Posterior vena cava (tissue), 2 donors: ENCODE measurements at places on chromosomes 3 and 15. TPM values are rescaled to one million over a fixed set of nuclear protein-coding genes. Genes with fewer than 3 reads are reported as not detected.

- no peak for DNase-seq
Observed at GRCh38 chr3:44045476-44046275, 196.0 kb upstream of the TOPAZ1 start.

GRCh38 chr3:187920913-187921312, 175.6 kb upstream of the BCL6 start:
- no peak for DNase-seq

- DNase-seq = no peak
Observed at GRCh38 chr3:8464668-8465067, 37.0 kb upstream of the LMCD1 start.

DNA sequence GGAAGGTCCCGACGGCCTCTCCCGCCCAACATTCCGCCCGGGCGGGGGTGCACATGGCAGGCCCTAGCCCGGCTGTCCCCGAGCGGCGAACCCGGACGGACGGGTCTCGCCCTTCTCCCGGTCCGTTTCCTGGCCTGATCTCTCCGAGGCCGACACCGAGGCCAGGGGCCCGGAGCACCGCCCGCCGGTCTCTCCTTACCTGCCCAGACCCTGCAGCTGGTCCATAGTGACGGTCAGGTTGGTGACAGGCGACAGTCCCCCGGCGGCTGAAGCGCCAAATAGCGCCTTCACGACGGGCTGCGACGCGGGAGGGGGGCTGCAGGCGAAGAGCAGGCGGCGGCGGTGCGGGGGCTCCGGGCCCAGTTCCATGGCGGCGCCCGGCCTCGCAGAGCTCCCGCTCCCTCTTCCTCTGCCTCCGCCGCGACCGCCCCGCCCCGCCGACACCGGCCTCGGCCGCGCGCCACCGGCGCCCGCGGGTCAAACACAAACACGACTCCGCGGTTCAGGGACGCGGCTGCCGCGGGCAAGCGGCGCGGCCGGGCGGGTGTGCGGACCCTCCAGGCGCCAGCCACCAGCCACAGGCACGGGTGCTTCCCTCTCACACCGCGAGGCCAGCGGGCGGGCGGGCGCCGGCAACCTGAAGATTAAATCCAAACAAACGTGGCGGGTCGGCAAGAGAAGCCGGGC, 495 bp downstream of the CDC25A start:
- DNase-seq = peak; percentile 90

GRCh38 chr3:73010158-73010557, 13.5 kb downstream of the PPP4R2 start:
- no peak for DNase-seq

DNA sequence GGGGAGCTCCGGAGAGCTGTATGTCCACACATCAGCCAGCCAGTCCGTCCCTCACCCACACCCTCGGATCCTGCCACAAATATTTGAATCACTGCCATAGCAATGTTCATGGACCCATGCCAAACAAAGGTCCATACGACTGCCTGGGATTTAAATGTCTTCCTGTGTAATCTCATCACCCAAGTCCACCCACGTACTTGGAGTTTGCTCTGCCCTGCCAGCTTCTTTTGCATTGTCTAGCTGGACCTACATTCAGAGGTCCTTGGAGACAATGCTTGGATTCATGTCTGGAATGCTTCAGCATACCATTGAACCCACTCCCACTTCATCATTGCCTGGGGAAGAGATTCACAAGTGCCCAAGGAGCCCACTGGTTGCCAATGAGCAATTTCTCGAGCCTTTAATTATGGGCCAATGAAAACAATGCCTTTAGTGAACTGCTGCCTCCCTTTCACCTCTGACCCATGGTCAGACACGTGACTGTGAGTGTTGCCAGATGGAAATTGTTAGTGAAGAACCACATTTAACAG, 90.4 kb upstream of the PHLDB2 start:
- no peak for DNase-seq

- no peak for DNase-seq
Observed at GRCh38 chr15:71011503-71012155, 103.6 kb upstream of the THSD4 start.

EBLN2 gene
- 4.0 TPM for total RNA-seq

TAGLN3 gene
- total RNA-seq = not detected

NOX5 gene
- 0.09 TPM for total RNA-seq

- DNase-seq = no peak
Observed at GRCh38 chr3:186152889-186153292, 44.0 kb upstream of the ETV5 start.

DNA sequence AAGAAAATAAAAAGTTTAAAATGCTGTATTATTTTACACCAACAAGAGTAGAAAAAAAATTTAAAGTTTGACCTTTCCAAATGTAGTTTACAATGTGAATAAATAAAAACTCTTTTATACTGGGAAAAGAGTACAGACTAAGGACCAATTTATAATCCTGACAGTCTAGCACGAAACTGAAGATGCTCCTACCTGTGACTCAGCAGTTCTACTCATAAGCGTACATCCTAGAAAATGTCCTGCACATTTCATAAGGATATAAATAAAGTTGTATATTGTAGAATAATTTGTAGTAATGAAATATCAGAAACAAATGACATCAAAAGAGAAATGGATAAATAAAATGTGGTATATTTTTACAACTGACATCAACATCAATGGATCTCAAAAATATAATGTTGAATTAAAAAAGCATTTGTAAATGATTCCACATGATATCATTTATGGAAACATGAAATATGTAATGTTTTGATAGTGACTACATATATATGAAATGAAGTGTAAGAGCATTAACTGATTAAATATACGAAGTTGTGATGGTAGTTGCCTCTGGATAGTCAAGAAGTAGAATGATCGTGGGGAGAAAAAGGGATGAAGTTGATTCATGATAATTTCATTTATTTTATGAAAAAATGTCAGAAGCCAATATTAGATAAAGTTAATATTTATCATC, 161.3 kb upstream of the CBLB start:
- no peak for DNase-seq

GRCh38 chr3:174219738-174220137, 639.4 kb upstream of the NAALADL2 start:
- DNase-seq = no peak

ANKRD63 gene
- not detected for total RNA-seq

DNA sequence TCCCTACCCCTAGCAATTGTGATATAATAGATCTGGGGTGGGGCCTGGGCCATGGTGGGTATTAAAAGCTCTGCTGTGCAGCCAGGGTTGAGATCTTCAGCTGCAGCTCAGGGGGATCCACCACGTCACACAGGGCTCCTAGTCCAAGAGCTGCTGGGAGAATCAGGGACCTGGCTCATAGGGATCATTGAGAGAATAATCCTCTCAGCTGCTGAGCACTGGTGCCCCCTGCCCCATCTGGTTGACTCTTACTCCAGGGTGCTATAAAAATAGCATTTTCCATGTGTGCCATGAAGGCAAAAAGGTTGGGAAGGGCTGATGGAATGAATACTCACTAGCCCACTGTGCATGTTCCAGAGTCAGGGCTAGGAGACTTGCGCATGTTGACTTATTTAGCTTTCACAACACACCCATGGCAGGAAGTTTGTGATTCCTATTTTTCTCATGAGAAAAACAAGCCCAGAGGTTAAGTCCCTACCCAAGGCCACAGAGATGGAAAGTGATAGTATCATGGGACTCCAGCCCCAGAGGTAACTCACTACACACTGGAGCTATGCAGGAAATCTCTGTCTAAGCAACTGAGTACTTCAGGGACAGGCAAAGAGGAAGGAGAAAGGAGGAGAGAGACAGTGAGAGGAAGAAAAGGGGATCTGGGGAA, 94.6 kb upstream of the HERC1 start:
- no peak for DNase-seq

GRCh38 chr3:36248374-36248773, 131.9 kb upstream of the STAC start:
- no peak for DNase-seq

LSMEM2 gene
- not detected for total RNA-seq

- DNase-seq = no peak
Observed at GRCh38 chr15:92205255-92205739, 188.4 kb upstream of the ST8SIA2 start.

- no peak for DNase-seq
Observed at GRCh38 chr3:37676885-37677284, 184.8 kb upstream of the CTDSPL start.

- no peak for DNase-seq
Observed at GRCh38 chr3:99817047-99817436, 620 bp upstream of the CMSS1 start.

- no peak for DNase-seq
Observed at GRCh38 chr3:148510116-148510515, 187.6 kb upstream of the AGTR1 start.

DNA sequence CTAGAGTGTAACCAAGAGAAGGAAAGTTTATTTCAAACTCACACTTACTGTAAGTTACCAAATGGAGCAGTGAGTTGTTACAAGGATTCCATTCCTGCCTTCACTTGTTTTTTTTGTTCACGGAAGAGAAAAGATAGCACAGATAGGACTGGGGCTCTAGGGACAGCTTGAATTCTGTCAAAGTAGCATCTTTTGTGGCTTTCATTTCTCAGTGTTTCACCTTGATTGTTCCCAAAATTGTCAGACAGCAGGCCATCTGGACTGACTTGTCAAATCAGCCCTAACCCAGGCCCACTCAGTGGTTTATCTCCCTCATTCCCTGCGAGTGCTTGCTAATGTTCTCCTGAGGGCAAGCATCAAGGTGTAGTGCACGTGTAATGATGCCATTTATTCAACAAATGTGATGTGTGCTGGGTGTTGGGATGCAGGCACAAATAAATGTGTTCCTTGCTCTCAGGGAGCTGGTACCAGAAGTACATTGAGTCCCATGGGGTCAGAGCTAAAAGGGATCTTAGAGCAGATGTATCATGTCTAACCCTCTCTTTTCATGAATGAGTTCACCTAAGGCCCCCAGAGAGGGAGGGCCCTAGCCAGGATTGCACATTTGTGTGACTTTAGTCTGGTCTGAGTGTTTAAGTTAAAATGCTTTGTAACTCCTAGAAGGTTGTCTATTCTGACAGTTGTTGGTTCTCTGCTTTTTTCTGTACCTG, 49.1 kb downstream of the PDHB start:
- DNase-seq = no peak

DNA sequence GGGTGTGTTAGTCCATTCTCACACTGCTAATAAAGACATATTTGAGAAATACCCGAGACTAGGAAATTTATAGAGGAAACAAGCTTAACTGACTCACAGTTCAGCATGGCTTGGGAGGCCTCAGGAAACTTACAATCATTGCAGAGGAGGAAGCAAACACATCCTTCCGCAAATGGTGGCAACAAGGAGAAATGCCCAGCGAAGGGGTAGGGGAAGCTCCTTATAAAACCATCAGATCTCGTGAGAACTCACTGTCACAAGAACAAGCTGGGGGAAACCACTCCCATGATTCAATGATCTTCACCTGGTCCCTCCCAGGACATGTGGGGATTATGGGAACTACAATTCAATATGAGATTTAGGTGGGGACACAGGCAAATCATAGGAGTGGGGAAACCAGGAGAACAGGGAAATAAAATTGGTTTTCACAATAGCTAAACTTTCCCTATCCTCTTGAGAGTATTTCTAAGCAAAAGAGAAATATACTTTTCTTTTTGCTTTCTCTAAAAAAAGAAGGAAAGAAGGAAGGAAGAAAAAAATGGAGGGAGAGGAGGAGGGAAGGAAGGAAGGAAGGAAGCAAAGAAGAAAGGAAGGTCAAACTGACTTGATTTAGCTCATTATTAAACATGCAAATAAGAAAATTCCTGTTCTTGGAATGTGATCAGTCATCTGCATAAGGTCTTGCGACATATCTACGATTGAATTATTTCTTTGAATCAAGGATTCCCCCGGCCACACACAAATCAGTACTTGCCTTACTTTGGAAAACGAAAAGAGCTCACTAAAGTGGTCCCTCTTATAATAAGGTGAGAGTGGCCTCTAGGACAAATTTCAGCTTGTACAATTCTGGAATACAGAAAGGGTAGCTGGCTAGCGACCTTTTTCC, 75.2 kb downstream of the LIPC start:
- DNase-seq = no peak

PSTPIP1 gene
- total RNA-seq = 12.9 TPM

DNA sequence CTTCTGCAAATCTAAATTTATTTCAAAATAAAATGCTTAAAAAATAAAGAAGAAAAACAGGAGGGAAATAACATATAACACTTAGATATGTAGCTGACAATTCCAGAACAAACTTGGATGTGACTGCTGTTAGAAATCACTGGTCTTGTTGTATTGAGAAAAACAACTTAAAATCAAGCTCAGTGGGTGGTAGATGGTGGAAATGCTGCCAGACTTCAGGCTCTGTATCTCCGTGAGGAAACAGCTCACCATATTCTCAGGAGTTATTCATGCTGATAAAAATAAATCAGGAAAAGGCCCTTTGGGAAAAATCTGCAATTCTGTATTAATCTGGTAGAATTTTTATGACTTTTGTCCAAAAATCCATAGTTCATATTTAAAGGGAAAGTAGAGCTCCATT, 477.6 kb downstream of the RAP2B start:
- no peak for DNase-seq

GRCh38 chr3:111531446-111531845, 10.6 kb upstream of the CD96 start:
- no peak for DNase-seq

- no peak for DNase-seq
Observed at GRCh38 chr3:23648996-23649395, 156.8 kb upstream of the UBE2E1 start.

- DNase-seq = no peak
Observed at GRCh38 chr15:99619712-99620111, 53.9 kb downstream of the MEF2A start.

ARF4 gene
- 191 TPM for total RNA-seq

GRCh38 chr3:140509534-140509933, 168.3 kb upstream of the TRIM42 start:
- no peak for DNase-seq

UMPS gene
- 15.5 TPM for total RNA-seq
